ENCODE measurements at places on chromosomes 7 and 10. TPM values are rescaled to one million over a fixed set of nuclear protein-coding genes. Genes with fewer than 3 reads are reported as not detected.

Gene SFRP4
- total RNA-seq, result 52.9 TPM

Gene TRIM56
- 48.5 TPM for total RNA-seq

Gene CPED1
- total RNA-seq, result 84.4 TPM

DNA sequence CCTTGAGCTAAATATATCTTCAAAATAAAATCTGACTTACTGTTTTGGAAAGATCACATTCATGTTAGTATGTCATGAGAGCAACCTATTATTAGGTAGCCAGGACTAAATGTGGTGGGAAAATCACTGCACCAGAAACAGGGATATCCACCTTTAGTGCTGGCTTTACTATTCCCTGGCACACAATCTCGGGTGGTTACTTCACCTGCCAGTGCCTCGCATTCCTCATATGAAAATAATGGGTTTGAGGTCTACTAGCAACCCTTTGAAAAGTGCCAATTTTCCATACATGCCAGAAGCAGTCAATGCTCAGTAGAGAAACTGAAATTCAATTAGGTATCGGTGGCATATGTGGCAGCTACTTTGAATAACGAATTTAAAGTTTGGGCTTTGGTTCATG lies 36.8 kb downstream of the PTN start:
- DNase-seq, result no peak

DNA sequence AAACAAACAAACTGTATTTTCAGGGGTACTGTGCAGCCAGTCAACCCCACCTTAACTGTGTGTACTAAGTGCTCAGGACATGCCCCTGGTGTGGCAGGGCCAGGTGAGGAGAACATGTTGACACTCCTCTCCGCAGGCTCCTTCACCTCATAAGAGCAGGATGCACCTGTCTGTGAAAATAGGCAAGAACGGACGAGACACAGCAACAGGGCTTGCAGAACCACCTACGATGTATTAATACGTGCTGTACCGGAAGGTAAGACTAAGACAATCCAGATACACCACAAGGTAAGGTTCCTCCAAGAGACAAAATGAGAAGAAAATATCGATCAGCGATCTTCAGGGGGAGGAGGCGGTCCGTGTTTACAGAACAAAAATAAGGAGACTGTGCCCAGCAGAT lies 65.8 kb upstream of the CAMK2B start:
- DNase-seq, result no peak

GRCh38 chr10:15182540-15183207 lies 14.2 kb upstream of the NMT2 start:
- DNase-seq, result no peak

DNA sequence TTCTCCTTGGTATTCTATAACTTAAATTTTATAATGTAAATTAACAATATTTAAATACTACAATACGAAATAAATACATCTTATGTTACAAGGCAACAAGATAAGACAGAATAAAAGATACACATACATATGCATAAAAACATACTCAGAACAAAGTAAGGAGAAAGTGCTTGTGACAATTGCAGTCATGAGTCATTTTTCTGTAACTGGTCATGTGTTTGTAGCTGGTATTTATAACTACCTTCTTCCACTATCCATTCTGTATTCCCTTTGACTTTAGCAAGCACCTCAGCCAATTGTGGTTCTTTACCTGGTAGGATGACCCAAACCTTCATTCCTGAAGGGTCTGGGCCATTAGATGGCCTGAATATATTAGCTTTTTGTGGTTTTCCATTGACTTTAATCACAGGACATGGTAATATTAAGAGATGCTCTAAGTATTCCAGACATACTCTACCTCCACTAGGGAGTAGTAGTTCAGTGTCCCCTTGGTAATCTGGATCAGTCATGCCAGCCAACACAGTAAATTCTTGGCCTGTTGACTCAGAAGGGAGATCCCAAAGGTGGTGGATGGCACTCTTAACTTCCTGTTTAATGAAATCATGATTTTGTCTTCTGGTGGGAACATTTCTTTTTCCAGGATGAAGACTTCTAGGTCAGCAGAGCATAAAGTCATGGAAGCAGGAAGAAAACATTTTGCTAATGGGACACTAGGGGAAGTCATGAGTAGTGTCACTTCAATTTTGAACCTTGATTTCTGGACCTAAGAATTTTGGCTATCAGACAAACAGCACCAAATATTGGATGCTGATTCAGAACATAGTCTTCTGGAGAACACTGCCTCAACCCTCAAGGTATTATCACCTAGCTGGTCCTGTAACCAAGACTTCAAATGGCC lies 733.7 kb upstream of the IGFBP3 start:
- DNase-seq, result no peak
